Natural killer cell treated with Interleukin-12 subunit alpha and Interleukin-12 subunit beta and Interleukin-15 and Interleukin-18, amount 100 ng/mL, for 72 hours (primary cell): ENCODE measurements at places on chromosomes 2 and 18. TPM values are rescaled to one million over a fixed set of nuclear protein-coding genes. Genes with fewer than 3 reads are reported as not detected.

Gene IL1RN
- total RNA-seq: 3.7 TPM

- no peak overlapping the region for H3K4me3 ChIP-seq
- no peaks in the 10 kb centered on the region for H3K4me1 ChIP-seq
- H3K27me3 ChIP-seq: no peaks in the 10 kb centered on the region
- no peaks in the 10 kb centered on the region for H3K36me3 ChIP-seq
- no peak overlapping the region for H3K27ac ChIP-seq
Observed at GRCh38 chr2:222218786-222219185, 80.0 kb downstream of the PAX3 start.

DNA sequence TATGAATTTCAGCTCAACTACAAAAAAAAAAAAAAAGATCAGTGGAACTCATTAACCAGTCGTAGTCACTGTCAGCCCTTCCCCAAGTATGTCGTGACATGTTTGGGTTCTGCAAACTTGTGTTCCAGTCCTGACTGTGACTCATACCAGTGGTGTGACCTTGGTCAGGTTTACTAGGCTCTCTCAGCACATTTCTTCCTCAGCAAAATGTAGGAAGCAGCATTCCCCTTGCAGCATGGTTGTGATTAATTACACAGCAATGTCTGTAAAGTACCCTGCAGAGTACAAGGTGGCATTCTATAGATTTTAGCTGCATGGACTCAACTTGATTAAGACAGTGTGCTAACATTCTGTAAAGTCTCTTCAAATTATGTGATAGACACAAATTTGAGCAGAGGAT lies 156.9 kb downstream of the LAMA1 start:
- H3K36me3 ChIP-seq: no peaks in the 10 kb centered on the region
- no peaks in the 10 kb centered on the region for H3K27me3 ChIP-seq
- H3K4me3 ChIP-seq: no peak overlapping the region
- H3K4me1 ChIP-seq: no peaks in the 10 kb centered on the region
- DNase-seq: no peak

- DNase-seq: no peak
- peak overlapping the region; percentile 53 for H3K4me3 ChIP-seq
Observed at GRCh38 chr2:37459095-37459981, 114.9 kb downstream of the QPCT start.

Gene COL3A1
- not detected for total RNA-seq

Gene CYP27C1
- total RNA-seq: not detected

- H3K27me3 ChIP-seq: peaks cover 14% of the 10 kb centered on the region
- H3K4me1 ChIP-seq: no peaks in the 10 kb centered on the region
- DNase-seq: no peak
Observed at GRCh38 chr2:29455200-29455860, 340.1 kb downstream of the CLIP4 start.

DNA sequence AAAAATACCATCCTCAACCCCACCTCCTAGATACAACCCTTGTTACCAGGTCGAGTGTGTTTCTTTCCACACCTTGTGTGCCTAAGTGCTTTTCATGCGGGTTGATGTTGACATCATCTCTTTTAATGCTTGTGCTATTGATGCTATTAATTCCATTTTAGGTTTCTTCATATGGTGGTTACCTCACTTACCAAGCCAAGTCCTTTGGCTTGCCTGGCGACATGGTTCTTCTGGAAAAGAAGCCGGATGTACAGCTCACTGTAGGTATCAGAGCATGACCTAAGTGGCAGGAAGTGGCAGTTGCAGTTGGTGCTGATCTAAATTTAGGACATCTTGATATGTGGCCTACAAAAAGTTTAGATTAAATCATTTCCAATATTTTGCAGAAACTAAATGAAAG lies 149.9 kb upstream of the TTC39C start:
- H3K27me3 ChIP-seq: no peaks in the 10 kb centered on the region
- DNase-seq: no peak
- peaks cover 46% of the 10 kb centered on the region for H3K4me1 ChIP-seq
- peaks cover 4% of the 10 kb centered on the region for H3K36me3 ChIP-seq
- H3K4me3 ChIP-seq: peak overlapping the region; percentile 74
- H3K27ac ChIP-seq: peak overlapping the region; percentile 99

Gene C2orf92
- total RNA-seq: 8.6 TPM

- H3K27ac ChIP-seq: no peak overlapping the region
- H3K4me1 ChIP-seq: no peaks in the 10 kb centered on the region
- H3K4me3 ChIP-seq: no peak overlapping the region
- peaks cover 23% of the 10 kb centered on the region for H3K27me3 ChIP-seq
- no peak for DNase-seq
Observed at GRCh38 chr2:236636261-236636660, 66.6 kb downstream of the ACKR3 start.

Gene SPDYA
- total RNA-seq: 2.6 TPM

Gene PAX8
- total RNA-seq: 0.64 TPM

Gene VWA3B
- not detected for total RNA-seq

DNA sequence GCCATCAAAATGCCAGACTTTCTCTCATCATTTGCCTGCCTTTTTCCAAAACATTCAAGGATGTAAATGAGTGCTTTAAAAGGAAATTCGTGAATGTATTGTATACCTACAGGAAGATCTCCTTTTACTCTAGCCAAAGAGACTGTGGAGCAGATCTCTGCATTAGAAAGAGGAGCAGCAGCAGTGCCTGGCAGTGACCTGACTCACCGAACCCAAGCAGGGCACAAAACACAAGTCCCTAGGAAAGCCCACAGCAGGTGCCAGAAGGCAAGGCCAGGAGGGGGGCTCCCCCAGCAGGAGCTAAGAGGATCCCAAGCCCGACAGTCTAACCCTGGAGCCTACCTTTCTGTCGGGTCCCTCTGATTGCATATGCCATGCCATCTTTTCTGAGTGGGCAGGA lies 47.9 kb downstream of the L3MBTL4 start:
- no peak overlapping the region for H3K27ac ChIP-seq
- no peaks in the 10 kb centered on the region for H3K27me3 ChIP-seq
- peaks cover 35% of the 10 kb centered on the region for H3K4me1 ChIP-seq
- no peak for DNase-seq
- no peaks in the 10 kb centered on the region for H3K36me3 ChIP-seq

GRCh38 chr18:31497404-31497835 lies 557 bp upstream of the DSG2 start:
- H3K27ac ChIP-seq: no peak overlapping the region
- H3K4me1 ChIP-seq: no peaks in the 10 kb centered on the region
- no peak overlapping the region for H3K4me3 ChIP-seq
- no peak for DNase-seq
- peaks cover 4% of the 10 kb centered on the region for H3K36me3 ChIP-seq

Gene AGPS
- total RNA-seq: 62.2 TPM

GRCh38 chr18:58239879-58240278 lies 195.9 kb downstream of the NEDD4L start:
- DNase-seq: no peak
- H3K4me3 ChIP-seq: no peak overlapping the region
- H3K27ac ChIP-seq: no peak overlapping the region
- no peaks in the 10 kb centered on the region for H3K4me1 ChIP-seq

DNA sequence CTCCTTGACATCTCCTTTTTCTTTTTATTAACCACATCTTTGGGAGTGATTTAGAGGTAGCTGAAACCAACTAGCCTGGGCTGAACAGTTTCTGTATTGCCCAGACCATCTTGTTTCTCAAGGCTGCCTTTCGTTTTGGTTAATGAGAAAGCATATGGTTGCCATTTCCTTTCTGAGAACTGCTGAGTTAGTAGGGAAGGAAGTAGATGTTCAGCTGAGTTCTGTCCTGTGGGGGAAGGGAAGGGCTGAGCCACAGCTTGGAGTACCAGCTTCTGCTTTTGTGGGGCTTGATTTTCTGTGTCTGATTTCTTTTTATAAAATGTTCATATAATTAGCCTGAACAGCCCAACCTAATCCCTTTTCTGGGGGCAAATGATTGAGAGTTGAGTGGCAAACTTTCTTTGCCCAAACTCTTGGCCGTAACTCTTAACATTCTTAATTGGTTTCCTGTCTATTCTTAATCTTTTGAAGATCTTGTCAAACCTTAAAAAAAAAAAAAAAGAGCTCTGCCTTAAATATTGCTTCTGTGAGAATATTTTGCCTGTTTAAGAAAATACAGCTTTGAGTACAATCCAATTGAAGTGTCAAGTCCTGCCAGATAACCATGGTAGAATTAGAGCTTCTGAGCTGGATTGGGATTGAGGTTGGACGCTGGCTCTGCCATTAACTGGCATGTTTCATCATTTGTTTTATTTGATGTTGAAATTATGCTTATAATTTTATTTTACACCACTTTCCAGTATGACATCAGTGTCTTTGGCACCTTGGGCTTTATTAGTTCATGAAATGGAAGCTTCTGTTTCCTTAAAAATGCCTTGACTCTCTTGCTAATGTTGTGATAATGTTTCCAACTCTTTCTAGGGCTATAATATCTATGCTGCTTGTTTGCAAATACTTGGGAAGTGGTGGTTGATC lies 1.9 kb upstream of the NABP1 start:
- peak overlapping the region; percentile 99 for H3K27ac ChIP-seq
- peak overlapping the region; percentile 95 for H3K4me3 ChIP-seq
- peaks cover 35% of the 10 kb centered on the region for H3K4me1 ChIP-seq
- DNase-seq: peak; percentile 77
- peaks cover 12% of the 10 kb centered on the region for H3K36me3 ChIP-seq

- peaks cover 54% of the 10 kb centered on the region for H3K4me1 ChIP-seq
- H3K36me3 ChIP-seq: peaks cover 26% of the 10 kb centered on the region
- peak; percentile 71 for DNase-seq
- peak overlapping the region; percentile 93 for H3K27ac ChIP-seq
- peak overlapping the region; percentile 80 for H3K4me3 ChIP-seq
Observed at GRCh38 chr2:161905389-161906046, 168.5 kb downstream of the DPP4 start.

GRCh38 chr18:8221452-8221851 lies 387.8 kb upstream of the RAB12 start:
- H3K4me1 ChIP-seq: no peaks in the 10 kb centered on the region
- no peaks in the 10 kb centered on the region for H3K36me3 ChIP-seq
- H3K27me3 ChIP-seq: no peaks in the 10 kb centered on the region
- no peak overlapping the region for H3K4me3 ChIP-seq
- no peak for DNase-seq

Gene FAM228B
- 13.7 TPM for total RNA-seq

DNA sequence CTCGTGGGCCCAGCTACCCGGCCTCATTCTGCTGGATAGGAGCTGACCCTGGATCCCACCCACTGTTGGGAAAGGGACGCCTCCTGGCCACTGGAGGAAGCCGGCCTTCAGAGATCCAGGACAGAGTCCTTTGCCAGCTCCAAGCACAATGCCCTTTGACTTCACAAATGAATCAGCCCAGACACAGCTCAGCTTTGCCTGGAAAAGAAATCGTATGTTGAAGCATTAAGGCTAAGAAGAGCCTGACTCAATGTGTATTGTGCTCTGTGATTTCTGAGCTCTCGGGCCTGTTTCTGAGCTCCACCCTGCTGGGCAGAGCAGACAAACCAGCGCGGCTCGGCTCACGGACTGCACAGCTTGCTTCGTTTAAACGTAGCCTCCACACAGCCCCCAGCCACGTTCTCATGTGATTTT lies 162.9 kb upstream of the APCDD1 start:
- H3K27me3 ChIP-seq: no peaks in the 10 kb centered on the region
- H3K4me3 ChIP-seq: no peak overlapping the region
- H3K4me1 ChIP-seq: no peaks in the 10 kb centered on the region

DNA sequence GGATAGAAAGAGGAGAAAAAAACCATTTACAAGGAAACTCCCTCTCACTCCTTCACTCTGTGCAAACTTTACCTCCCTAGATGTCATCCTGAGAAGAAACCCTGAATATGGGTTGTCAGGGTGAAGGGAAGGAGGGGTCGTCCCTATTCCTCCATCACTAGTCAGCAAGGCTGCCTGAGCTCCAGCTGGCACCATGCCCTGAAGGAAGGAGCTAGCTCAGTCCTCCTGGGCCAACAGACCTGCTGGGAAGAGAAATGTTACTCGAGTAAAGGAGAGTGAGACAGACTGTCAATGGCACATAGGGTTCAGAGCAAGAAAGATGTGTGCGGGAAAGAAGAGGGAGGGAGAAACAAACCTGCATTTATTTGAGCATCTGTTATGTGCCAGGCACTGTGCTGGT lies 18.3 kb upstream of the EPAS1 start:
- H3K27ac ChIP-seq: no peak overlapping the region
- DNase-seq: no peak
- H3K36me3 ChIP-seq: no peaks in the 10 kb centered on the region

Gene DSG4
- not detected for total RNA-seq

- peaks cover 45% of the 10 kb centered on the region for H3K36me3 ChIP-seq
- H3K4me1 ChIP-seq: peaks cover 31% of the 10 kb centered on the region
- DNase-seq: no peak
- H3K27ac ChIP-seq: peak overlapping the region; percentile 19
- no peak overlapping the region for H3K4me3 ChIP-seq
- H3K27me3 ChIP-seq: no peaks in the 10 kb centered on the region
Observed at GRCh38 chr2:232842689-232843088, 27.4 kb upstream of the SNORC start.

- no peaks in the 10 kb centered on the region for H3K36me3 ChIP-seq
- peaks cover 3% of the 10 kb centered on the region for H3K4me1 ChIP-seq
- H3K27me3 ChIP-seq: peaks cover 15% of the 10 kb centered on the region
- no peak for DNase-seq
Observed at GRCh38 chr2:9258953-9259399, 52.4 kb downstream of the ASAP2 start.

Gene RIT2
- total RNA-seq: not detected

Gene TLX2
- total RNA-seq: 0.95 TPM

GRCh38 chr2:232633413-232634205 lies at the start of gene EFHD1:
EFHD1 (plus strand) TSS chr2:232633604; CDS start chr2:232633705, 101 bp downstream.
- H3K36me3 ChIP-seq: no peaks in the 10 kb centered on the region
- H3K27me3 ChIP-seq: peaks cover 42% of the 10 kb centered on the region
- peak within 1 kb of the TSS; percentile 8 for H3K4me3 ChIP-seq
- peaks cover 5% of the 10 kb centered on the region for H3K4me1 ChIP-seq

GRCh38 chr18:1774261-1774660 lies 797.0 kb downstream of the METTL4 start:
- DNase-seq: no peak
- no peaks in the 10 kb centered on the region for H3K4me1 ChIP-seq
- H3K4me3 ChIP-seq: no peak overlapping the region
- no peak overlapping the region for H3K27ac ChIP-seq
- no peaks in the 10 kb centered on the region for H3K27me3 ChIP-seq
- no peaks in the 10 kb centered on the region for H3K36me3 ChIP-seq

- H3K36me3 ChIP-seq: no peaks in the 10 kb centered on the region
- no peak overlapping the region for H3K27ac ChIP-seq
- no peak overlapping the region for H3K4me3 ChIP-seq
- H3K4me1 ChIP-seq: peaks cover 2% of the 10 kb centered on the region
Observed at GRCh38 chr2:177675825-177676224, 283.3 kb downstream of the AGPS start.

- DNase-seq: no peak
- no peak overlapping the region for H3K27ac ChIP-seq
- peaks cover 9% of the 10 kb centered on the region for H3K27me3 ChIP-seq
- no peaks in the 10 kb centered on the region for H3K36me3 ChIP-seq
Observed at GRCh38 chr2:136436936-136437335, 319.0 kb upstream of the CXCR4 start.
